ENCODE measurements at places on chromosomes 5 and 9.
A peak's percentile ranks its signal among the peaks of the same experiment; 100 is the strongest.

- no peak for DNase-seq
These were observed 753.2 kb downstream of the TLR4 start for GRCh38 chr9:118457171-118458000.

DNA sequence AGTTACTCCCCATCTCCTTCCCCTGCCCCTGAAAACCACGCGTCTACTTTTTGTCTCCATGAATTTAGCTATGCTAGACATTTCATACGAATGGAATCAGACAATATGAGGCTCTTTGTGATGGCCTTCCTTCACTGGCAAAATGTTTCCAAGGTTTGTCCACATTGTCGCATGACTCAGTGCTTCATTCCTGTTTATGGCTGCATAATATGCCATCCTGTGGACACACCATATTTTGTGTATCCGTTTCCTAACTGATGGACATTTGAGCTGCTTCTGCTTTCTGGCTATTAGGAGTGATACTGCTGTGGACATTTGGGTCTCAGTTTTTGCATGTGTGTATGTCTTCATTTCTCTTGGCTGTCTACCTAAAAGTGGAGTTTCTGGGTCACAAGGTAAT is 14.5 kb downstream of the NTNG2 start:
- no peak for DNase-seq

DNA sequence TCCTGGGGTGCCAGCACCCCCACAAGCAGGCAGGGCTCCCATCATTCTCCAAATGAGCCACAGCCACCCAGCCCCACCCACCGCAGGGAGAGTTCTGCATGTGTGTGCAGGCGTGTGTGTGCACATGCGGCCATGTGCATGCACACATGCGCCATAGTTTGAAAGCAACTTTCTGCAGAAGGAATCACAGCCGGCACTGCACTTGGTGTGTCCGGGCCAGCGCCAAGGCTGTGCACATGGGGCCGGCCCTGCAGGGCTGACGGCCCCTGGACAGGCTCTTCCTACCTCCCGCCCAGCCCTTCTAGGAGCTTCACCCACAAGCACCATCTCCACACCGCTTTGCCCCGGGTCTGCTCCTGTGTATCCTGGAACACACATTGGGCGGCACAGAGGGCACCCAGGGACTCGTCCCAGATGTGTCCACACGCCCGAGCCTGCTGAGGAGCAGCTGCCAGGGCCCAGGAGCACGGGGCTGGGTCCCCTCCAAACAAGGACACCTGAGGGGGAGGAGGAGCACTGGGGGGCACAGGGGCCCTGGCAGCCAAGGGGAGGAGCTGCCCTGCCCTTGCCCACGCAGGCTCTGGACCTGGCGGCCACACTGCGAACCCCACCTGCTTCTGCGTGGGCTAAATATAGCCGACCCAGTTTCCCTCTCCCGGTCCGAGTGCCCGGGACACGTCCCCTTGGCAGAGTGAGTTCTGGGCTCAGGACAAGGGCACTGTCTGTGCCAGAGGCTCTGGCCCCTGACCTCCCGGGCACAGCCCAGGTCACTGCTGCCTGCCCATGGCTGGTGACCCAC is 19.1 kb downstream of the TPPP start:
- DNase-seq = no peak

- peak; percentile 26 for DNase-seq
These were observed 16.4 kb upstream of the SPINK6 start for GRCh38 chr5:148186248-148187003.

DNA sequence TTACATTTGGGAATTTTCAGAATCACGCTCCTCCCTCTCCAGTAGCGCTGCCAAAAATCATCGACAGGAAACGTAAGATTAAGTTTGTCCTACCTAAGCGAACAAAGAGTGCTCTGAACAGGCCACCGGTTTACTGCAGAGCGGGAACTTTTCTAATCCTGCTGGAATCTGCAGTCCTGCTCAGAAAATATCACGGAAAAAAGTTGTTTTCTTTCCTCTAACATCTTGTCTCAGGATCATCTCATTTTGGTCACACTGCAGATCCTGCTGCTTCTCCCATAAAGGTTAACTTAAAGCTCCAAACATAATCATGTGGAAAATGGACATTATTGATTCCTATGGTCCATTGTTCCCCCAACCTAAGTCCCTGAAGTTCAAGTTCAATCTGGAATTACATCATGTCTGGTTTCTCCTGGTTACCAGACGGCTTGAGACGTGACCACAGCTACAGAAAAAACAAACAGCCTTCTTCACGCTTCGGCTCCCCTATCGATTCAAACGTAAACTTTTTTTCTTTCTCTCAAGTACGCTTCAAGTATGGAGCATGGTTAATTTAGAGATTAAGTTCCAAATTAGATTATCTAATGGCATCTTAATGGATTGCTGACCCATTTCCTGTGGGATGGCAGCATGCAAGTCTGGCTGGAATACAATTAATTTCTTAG is 217.6 kb downstream of the NFIB start:
- no peak for DNase-seq

GRCh38 chr5:139396691-139397090 is 1.8 kb upstream of the PROB1 start:
- DNase-seq = no peak

DNA sequence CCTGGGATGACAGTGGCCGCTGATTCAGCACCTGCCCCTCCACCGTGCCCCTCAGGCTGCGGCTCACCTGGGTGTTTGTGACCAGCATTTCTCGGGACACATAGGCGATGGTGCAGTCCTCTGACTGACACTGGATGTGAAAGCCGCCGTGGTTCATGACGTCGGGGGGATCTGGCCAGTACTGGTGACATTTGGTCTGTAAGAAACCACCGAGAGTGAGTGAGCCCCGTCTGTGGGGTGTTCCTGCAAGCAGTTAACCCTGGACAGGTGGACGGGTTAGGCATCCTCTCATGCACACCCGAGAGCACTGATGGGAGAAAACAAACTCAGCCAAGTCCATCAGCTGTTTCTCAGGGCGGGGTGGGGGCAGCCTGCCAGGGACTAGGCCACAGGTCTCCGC is 62.5 kb upstream of the EPB41L4B start:
- DNase-seq = no peak

GRCh38 chr9:104586496-104587180 is 12.6 kb downstream of the OR13C5 start:
- DNase-seq = no peak

DNA sequence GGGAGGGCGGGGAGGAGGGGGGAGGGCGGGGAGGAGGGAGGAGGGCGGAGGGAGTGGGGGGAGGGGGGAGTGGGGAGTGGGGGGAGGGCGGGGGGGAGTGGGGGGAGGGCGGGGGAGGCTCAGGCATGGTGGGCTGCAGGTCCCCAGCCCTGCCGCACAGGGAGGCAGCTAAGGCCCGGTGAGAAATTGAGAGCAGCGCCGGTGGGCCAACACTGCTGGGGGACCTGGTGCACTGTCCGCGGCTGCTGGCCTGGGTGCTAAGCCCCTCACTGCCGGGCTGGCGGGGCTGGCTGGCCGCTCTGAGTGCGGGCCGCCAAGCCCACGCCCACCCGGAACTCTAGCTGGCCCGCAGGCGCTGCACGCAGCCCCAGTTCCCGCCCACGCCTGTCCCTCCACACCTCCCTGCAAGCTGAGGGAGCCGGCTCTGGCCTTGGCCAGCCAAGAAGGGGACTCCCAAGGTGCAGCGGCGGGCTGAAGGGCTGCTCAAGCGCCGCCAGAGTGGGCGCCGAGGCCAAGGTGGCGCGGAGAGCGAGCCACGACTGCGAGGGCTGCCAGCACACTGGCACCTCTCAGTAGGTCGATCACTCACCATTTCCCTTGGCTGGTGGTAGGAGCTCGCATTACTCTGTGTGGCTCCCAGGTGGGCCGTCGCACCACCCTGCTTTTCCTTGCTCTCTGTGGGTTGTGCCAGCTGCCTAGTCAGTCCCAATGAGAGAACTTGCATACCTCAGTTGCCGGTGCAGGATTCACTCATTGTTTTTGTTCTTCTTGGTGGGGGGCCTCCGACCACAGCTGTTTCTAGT is 160.2 kb downstream of the CNTLN start:
- DNase-seq = no peak

- DNase-seq = no peak
These were observed 1185.1 kb upstream of the C9orf72 start for GRCh38 chr9:28758341-28758740.

DNA sequence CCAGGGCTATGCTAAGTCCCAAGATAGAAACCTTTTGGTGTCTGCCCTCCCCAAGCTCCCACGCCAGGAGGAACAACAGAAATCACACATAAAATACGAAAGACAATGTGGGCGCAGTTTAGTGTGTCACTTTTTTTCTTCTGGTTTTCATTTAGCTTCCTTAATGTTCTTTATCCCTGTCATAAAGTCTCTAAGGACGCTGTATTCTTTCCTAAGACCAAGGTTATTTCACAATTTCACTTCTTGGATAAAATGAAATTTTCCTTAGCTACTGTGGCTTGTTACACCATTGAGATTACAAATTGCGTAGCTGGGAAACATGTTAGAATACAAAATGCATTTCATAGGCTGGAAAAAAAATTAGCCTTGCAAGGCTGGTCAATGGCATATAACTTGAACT is 85.4 kb downstream of the GLIS3 start:
- DNase-seq = no peak

DNA sequence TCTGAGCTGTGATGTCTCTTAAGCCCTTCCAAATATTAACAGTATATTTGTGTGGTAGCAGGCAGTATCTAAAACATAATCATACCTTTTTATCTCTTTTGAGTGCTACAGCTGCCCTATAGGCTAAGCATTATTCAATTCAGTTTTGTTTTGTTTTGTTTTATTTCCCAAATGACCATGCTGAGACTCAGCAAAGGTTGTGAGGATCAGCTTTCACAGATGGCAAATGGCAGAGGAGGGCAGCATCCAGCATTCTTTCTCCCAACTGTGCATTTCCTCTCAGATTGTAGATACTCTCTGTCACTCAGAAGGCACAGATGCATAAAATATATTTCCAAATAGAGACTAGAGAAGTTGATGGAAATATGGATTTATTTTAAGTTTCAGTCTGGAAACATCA is 90.7 kb downstream of the DAPK1 start:
- no peak for DNase-seq

- no peak for DNase-seq
These were observed 416.9 kb downstream of the PSAT1 start for GRCh38 chr9:78713614-78714405.

DNA sequence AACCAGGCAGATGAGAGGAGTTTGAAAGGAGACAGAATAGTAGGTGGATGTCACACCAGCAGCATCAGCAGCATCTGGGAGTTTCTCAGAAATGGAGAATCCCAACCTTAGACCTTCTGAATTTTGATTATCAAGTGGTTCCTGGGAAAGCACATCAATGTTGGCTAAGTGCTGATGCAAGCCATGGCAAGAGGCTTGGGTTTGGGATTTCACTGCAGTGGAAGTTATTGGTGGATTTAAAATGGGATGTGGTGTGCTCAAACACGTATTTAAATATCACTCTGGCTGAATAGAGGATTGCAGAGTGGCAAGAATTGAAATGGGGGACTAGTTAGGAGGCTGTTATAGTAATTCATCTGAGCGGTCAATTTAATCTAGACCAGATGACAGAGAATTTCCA is 387.8 kb upstream of the WWC1 start:
- DNase-seq = no peak

DNA sequence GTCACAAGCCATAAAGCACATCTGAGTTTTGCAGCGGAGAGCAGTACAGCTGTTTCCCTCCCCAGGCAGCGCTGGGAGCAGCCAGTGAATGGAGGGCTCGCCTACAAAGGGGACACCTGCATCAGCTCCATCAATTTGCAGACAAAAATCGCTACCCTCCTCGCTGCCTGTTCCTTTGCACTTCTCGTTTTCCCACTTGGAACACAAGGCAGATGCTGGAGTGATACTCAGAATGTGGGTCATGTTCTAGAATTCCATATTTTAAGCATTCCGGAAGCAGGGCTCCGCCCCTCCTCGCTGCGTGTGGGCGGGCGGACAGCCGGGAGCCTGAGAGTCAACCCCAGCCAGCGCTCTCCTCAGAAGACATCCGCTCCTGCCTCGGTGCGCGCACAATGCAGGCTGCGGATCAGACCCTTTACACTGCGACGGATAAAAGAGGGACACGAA is 92.1 kb downstream of the LMNB1 start:
- DNase-seq = no peak

GRCh38 chr5:41863871-41864486 is 6.2 kb downstream of the OXCT1 start:
- no peak for DNase-seq

- no peak for DNase-seq
These were observed 649.8 kb downstream of the CETN3 start for GRCh38 chr5:89759802-89760201.

DNA sequence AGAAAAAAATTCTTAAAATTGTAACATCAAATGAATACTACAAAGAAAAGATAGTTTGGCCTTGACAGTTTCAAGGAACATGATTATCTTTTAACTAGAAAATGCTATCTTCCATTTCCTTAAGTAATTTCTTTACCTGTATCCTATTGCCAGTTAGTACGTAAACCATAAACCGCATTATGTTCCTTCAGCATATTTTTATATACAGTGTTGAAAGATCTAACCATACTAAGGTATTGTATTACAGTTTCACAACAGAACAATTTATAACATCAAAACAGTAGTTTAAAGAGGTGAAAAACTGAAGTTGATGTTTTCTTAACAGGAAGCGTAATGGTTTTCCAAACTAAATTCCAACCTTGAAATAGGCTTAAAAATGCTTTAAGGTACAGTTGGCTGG is 45.1 kb downstream of the GLRX start:
- no peak for DNase-seq

DNA sequence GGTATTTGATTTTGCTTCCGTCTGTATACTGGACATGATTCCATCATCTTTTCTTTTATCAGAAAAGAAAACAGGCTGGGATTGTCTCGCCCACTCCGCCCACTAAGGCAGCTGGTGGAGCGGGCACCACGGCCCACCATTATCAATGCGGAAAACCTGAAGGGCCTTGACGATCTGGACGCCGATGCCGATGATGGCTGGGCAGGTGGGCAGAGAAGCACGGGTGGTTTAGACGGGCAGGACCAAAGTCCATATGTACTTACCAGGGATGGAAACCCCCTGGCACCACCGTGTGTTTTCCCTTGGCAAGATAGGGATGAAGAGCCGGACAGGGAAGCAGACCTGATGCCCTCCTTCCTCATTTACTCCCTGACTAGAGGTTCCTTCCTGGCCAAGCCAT is 53.7 kb downstream of the PRRC2B start:
- DNase-seq = no peak

- DNase-seq = peak; percentile 71
These were observed 33.3 kb upstream of the ABCA1 start for GRCh38 chr9:104961238-104961637.

GRCh38 chr9:86790805-86791204 is 156.5 kb downstream of the GAS1 start:
- DNase-seq = no peak

- no peak for DNase-seq
These were observed 155.4 kb upstream of the MAP3K1 start for GRCh38 chr5:56659971-56660370.

- DNase-seq = no peak
These were observed 4.3 kb downstream of the CSNK1A1 start for GRCh38 chr5:149546974-149547373.

DNA sequence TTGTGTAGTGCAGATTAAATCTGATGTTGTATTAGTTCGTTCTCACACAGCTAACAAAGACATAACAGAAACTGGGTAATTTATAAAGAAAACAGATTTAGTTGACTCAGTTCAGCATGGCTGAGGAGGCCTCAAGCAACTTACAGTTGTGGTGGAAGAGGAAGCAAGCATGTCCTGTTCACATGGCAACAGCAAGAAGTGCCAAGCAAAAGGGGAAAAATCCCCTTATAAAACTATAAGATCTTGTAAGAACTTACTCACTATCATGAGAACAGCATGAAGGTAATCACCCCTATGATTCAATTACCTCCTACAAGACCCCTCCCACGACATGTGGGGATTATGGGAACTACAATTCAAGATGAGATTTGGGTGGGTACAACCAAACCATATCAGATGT is 238.6 kb upstream of the PRR16 start:
- no peak for DNase-seq
